ENCODE measurements at places on chromosomes 16 and 17.

DNA sequence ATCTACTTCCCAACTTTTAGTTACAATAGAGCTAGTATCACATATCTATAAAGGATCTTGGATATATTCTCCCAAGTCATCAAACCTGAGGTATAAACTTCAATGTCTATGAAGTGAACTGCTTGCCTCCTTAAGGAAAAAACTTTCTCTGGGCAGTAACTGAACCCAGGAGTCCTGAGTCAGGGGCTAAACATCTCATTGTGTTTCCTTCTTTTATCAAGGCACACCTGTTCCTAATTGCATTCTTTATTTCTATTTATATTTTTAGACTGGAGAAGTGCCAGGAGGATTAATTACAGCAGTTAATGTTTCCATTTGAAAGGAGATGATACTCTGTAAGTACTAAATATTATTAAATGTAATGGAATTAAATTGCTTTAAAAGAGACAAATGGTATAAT lies 98.6 kb downstream of the CDH8 start:
- DNase-seq: no peak

- no peak for DNase-seq
Observed at GRCh38 chr17:39118674-39119419, 32.6 kb downstream of the PLXDC1 start.

DNA sequence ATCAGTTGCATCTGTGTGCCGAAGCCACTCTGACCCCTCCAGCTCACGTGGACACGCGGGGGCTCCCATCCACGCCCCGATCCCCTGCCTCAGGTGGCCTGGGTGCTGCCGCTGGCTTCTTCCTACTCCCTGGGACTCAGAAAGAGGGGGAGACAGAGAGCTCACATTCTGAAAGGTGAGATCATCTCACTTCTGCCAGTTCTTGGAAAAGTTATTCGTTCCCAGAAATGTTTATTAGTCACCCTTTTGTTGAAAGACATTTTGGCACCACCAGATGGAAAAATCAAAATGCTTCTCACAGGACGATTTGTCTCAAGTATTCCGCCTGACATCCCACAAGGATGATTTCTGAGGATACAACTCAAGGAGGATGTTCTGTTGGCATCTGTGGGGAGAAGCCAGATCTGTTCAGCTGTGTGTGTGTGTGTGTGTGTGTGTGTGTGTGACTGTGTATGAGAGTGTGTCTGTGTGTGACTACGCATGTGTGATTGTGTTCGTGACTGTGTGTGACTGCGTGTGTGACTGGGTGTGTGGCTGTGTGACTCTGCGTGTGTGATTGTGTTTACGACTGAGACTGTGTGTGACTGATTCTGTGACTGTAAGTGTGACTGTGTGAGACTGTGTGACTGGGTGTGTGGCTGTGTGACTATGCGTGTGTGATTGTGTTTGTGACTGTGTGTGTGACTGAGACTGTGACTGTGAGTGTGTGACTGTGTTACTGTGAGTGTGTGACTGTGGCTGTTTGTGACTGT lies 207.3 kb downstream of the NTN1 start:
- DNase-seq: no peak

- peak; percentile 74 for DNase-seq
Observed at GRCh38 chr17:35373984-35374765, 754 bp upstream of the SLFN11 start.

DNA sequence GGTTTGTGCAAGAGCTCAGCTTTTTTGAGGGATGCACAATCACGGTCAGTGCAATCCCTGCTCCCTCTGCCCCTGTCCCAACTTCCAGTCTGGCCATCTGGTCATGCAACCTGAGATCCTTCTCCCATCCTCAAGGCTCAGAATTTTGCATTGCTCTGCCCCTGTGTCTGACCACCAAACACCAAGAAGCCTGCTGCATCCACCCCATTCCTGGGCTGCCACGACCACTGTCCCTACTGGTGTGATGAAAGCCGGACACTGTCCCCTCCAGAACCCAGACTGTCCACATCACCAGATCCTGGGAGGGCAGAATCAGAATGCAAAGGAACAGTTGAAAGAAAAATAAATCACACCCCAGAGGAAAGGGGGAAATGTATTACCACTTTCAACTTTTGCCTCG lies 231.0 kb downstream of the C16orf78 start:
- DNase-seq: no peak

- DNase-seq: peak; percentile 47
Observed at GRCh38 chr17:7843536-7844291, 9.7 kb downstream of the KDM6B start.

DNA sequence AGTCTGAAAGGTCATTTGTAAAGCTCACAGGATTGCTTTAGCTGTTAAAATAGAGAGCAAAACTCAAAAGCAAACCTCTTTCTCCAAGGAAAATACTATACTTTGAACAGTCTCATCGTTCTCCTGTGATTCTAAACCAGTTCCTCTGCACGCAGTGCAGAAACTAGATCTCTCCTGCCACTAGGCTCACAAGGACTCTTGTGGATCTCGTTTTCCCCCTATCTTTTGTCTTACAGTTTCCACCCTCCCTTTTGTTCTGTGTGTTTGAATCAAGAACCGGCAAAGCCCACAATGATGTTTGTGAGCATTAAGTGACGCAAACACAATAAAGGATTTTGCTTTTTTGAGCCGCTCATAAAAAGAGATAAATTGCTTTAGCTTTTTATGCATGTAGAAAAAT lies 1103.5 kb upstream of the RBFOX1 start:
- no peak for DNase-seq

DNA sequence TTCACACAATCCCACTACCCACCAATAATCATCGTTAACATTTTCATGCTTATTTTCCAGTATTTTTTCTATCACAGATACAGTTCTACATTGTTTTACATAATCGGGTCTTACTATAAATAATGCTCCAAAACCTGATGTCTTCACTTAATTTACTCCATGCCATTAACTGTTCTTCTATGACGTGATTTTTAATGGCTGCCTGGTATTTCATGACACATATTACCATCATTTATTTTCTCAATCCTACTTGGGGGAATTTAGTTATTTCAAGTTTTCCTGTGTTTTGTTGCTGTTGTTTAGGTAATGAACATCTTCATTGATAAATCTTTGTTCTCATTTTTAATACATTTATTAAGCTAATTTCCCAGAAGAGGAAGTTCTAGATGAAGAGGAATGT lies 14.7 kb downstream of the LPO start:
- DNase-seq: no peak

- DNase-seq: no peak
Observed at GRCh38 chr16:17658881-17659280, 188.1 kb upstream of the XYLT1 start.

DNA sequence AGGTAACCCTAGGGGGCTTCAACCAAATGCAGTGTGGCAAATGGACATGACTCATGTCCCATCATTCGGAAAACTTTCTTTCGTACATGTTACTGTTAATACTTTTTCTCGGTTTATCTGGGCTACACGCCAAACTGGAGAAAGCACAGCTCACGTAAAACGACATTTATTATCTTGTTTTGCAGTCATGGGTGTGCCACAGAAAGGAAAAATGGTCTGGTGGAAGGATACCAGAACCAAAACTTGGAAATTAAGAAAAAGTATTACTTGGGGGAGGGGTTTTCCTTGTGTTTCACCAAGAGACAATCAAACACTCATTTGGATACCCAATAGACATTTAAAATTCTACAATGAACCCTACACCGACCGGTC lies 23.6 kb downstream of the ALOX15B start:
- DNase-seq: no peak

GRCh38 chr17:53496356-53496755 lies 326.4 kb upstream of the KIF2B start:
- no peak for DNase-seq

- no peak for DNase-seq
Observed at GRCh38 chr16:56607109-56607618, 1.2 kb upstream of the MT2A start.

DNA sequence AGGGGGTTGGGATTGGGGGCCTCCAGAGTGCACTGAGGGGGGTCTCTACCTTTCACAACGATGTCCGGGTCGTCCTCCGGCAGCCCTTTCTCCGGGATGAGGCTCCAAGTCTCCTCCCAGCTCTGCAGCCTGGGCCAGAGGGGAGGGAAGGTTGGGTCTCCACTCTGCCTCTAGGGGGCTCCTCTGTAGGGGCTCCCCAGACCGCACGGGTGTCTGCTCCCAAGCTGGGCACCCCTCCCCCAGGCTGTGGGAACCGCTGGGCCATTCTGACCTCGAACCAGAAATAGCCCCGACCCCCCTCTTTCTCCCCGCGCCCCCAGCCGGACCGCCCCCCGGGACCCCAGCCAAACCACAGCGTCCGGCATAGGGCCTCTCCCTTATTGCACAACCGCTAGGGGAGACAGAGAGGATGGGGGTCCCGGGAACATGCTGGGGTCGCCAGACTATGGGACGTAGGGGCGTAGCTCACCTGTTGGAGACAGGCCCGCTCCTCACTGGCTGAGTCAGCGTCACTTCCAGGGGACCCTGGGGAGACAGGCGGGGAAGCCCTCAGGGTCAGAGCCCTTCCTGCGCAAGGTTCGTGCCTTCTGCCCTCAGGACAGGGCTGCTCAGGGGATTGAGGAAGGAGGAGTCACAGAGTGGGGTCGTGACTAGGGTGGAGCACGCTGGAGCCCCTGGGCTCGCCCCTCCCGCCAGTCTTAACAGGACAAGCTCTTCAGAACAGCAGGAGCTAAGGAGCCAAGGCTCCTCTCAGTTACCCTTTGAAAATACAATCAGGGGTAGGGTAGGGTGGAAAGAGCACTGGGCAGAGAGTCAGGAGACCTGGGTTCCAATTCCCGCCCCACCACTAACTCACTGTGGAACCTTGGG lies 2.7 kb downstream of the PLEKHH3 start:
- no peak for DNase-seq

GRCh38 chr17:37708616-37709212 lies 36.1 kb downstream of the HNF1B start:
- DNase-seq: no peak

GRCh38 chr17:67312265-67312664 lies 54.1 kb downstream of the PSMD12 start:
- DNase-seq: no peak

Measured in NCI-H526 (cell line).